Ovary (tissue), 10 donors: ENCODE measurements at places on chromosomes 7 and 10. TPM values are rescaled to one million over a fixed set of nuclear protein-coding genes. Genes with fewer than 3 reads are reported as not detected.

DNA sequence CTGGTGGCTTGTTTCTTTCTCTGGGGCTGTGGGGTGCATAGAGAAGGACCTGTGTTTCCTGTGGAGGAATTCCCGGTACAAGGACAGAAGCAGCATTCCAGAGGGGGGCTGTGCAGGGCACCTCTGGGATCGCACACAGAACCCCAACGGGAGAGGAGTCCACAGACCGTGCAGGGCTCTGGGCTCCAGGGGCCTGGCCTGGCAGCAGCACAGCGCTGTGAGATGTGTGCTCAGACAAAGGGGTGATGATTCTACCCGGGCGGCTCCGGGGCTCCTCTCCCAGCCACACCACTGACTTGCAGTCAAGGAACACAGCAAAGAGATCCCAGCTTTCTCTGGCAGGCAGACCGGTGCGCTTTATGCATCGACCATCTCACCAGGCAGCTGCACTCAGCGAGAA is 6.9 kb upstream of the SHH start:
- DNase-seq: no peak

- no peak for DNase-seq
Observed at GRCh38 chr7:136877509-136877908, 9.1 kb downstream of the CHRM2 start.

DNA sequence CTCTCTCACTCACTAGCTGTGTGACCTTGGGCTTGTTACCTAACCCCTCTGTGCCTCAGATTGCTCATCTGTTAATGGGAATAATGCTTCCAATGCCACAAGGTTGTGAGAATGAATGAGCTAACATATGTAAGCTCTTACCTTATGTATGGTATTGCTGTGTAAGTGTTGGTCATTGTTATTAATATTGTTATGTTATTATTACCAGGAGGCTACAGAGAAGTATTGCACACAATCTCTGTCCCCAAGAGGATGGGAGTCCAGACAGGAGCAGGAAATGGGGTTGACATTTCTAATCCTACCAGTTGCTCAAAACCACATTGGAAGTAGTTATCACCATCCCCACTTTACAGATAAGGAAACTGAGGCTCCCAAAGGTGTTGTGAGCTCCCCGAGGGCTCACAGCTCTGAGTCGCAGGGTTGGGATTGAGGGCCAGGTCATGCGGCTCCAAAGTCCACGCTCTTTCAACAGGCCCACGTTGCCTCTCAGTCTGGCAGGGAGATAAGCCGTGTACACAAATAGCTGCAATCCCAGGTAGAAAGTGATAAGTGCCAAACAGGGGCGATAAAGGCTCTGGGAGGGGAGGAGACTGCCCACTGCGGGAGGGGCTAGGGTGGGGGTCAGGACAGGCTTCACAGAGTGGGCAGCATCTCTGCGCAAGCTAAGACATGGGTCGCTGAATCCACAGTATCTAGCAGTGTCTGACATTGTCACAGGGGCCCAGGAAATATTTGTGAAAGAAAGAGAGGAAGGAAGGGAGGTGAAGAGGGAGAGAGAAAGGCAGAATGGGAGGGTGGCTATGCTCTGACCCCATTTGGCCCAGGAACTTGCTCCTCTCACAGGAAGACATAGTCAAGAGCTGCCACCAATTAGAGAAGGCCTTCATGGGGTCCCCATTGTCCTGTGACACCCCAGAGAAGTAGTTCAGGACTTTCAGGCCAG is 9.6 kb upstream of the ZMIZ1 start:
- peak; percentile 2 for DNase-seq

DNA sequence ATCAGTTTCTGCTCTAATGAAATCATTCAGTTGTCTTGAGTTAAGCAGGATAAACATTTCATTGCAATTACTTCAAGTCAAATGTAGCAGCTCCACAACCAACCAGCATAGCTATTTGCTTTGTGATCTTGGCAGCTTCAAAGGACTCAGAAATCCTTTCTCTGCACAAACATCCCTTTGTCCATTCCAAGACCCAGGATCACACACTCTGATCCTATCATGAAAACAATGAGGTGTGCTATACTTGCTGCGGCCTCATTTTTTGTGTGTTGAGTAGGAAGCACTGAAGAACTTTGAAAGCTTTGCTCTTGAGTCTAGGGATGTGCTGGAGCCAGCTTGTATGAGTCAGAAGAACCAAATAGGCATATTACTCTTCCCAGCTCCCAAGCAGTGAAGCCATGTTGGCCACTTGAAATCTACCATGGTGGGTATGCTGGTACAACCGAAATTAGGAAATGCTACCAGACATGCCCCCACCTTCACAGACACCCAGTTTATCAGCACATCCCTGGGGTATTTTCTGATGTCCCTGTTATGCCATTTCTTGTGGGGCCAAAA is 199.4 kb upstream of the PRSS58 start:
- DNase-seq: no peak

- no peak for DNase-seq
Observed at GRCh38 chr10:61752111-61753011, 89.6 kb downstream of the CABCOCO1 start.

DNA sequence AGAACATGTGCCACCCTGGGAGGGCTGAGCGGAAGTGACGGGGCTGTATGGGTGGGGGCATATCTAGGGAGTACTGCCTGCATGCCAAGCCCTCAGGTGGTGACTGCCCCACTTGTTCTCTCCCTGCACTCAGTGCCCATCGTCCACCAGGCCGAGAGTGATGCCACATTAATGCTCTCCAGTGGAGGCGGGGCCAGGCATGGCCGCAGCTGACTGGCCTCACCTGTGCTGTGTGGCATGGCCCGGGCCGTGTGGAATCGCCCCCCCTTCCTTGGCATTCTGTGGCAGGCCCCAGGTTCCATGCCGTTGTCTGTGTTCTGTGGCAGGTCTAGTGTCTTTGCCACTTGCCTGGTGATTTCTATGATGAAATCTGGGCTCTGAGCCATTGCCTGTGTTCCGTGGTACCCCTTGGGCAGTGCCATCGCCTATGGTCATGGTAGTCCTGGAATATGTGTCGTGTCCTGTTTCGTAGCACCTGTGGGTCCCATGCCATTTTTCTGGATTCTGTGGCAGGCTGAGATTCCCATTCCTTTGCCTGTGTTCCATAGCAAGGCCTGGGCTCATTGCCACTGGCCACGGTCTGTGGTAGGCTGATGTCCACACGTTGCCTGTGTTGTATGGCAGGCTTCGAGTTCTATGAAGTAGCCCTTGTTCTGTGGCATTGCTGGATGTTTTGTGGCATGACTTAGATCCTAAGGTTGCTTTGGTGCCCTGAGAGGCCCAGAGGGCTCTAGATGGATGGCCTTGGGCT is 8.9 kb downstream of the FLNC start:
- DNase-seq: no peak

DNA sequence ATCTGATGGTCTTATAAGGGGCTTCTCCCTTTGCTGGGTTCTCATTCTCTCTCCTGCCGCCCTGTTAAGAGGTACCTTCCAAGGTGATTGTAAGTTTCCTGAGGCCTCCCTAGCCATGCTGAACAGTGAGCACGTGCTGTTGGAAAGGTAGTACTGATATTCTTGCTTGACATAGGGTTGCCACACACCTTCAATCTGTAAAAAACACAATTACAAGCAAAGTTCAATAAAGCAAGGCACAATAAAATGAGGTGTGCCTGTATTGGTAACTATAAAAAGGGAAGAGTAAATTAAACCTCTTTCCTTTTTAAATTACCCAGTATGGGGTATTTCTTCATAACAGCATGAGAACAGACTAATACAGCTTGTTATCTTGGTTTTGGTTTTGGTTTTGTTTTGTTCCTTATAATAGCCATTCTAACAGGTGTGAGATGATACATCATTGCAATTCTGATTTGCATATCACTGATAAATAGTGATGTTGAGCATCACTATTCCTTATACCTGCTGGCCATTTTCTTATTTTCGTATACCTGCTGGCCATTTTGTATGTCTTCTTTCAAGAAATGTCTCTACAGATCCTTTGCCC is 164.9 kb upstream of the TRIM24 start:
- DNase-seq: no peak

Gene LIPN
- total RNA-seq: not detected

Gene GRM8
- not detected for total RNA-seq

Gene ANKRD30A
- not detected for total RNA-seq

Gene TMEM196
- total RNA-seq: not detected
